Stimulated activated CD8-positive, alpha-beta memory T cell treated with anti-CD3 and anti-CD28 coated beads, Interleukin-4, amount 100 ng/mL, for 1 hour (primary cell): ENCODE measurements at places on chromosomes 2 and 18.

GRCh38 chr2:208006833-208007232 lies 18.5 kb downstream of the PLEKHM3 start:
- DNase-seq, result no peak

- DNase-seq, result no peak
These were observed 68.7 kb upstream of the FSHR start for GRCh38 chr2:49222975-49223528.

DNA sequence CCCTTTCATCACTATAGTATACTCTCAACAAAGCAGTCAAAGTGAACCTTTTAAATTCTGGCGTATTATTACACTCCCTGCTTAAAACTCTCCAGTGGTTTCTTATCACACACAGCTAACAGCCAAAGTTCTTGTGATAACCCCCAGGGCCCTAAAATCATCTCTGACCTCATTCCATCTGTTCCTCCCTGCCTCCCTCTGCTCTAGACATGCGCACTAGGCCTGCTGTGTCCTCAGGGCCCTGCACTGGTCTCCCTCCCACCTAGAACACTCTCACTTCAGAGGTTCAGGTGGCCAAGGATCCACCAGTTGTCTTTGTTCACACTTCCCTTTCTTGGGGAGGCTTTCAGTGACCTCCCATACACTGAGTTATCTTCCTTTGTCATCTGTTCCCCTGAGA lies 603.4 kb downstream of the DSC3 start:
- DNase-seq, result no peak

GRCh38 chr2:59899692-59900091 lies 653.8 kb downstream of the BCL11A start:
- DNase-seq, result no peak

- DNase-seq, result no peak
These were observed 49.8 kb downstream of the LDLRAD4 start for GRCh38 chr18:13268158-13269012.

DNA sequence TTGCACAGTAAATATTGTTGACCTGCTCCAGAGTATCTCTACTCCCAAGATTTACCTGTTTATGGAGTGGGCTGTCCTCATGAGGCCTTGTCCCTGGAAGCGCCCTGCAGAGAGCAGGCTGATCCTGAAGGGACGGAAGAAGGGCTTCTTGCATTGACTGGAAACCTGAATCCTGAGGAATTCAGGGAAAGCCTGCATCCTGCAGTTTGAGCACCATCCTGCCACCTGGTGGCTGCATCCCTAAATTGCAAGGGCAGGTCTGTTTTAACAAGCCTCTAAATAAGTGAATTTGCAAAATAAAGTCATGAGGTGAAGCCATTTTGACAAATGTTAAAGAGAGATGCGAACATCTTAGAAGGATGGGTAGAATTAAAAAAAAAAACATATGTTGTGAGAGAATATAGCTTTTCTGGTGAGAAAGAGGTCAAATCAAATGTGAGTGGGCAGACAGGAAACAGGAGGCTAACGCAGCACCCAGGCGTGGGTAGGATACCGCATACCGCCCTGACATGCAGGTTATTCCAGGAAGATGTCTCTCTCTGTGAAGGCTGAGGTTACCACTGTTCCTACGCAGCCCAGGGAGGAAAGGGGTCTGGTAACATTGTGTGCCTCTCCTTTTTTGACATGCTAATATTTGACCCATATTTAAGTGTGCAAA lies 754.9 kb downstream of the RNF144A start:
- no peak for DNase-seq

- no peak for DNase-seq
These were observed 67.9 kb downstream of the LRRFIP1 start for GRCh38 chr2:237695201-237695780.

GRCh38 chr18:61225336-61225735 lies 107.9 kb upstream of the CDH20 start:
- no peak for DNase-seq

DNA sequence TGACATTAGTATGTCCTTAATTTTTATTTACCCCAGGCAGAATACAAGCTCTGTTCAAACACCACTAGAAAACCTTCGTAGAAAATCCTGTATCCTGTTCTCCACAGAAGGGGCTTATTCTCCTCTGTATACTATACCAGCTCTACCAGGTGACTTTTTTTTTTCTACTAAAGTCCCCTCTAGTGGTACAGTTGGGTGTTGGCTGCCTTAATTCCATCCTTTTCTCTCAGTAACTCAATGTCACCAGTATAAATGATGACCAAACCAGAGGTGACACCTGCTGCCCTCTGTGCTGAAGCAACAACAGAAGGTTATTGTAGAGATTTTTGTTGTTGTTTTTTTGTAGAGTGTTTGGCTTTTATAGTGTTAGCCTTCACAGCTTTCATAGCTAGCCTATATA lies 1322.0 kb downstream of the LRP1B start:
- DNase-seq, result no peak
